ENCODE measurements at places on chromosomes 11 and 22. TPM values are rescaled to one million over a fixed set of nuclear protein-coding genes. Genes with fewer than 3 reads are reported as not detected.

GRCh38 chr11:134686460-134687061 lies 274.5 kb upstream of the B3GAT1 start:
- no peak for DNase-seq

Gene TSSK2
- total RNA-seq: not detected

DNA sequence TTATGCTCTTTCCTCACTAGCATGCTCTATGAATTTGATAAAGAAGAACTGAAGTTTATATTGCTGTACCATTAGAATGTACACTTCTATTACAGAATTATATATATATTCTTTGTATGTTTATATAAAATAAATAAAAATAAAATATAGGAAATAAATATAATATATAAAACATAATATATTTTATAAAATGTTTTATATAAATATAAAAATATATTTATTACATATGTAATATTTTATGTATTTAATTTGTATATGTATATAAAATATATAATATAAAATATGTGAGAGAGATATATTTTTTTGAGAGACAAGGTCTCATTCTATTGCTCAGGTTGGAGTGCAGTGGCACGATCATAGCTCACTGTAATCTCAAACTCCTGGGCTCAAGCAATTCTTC lies 18.3 kb upstream of the RTCB start:
- no peak for DNase-seq

Gene OR5A1
- not detected for total RNA-seq

DNA sequence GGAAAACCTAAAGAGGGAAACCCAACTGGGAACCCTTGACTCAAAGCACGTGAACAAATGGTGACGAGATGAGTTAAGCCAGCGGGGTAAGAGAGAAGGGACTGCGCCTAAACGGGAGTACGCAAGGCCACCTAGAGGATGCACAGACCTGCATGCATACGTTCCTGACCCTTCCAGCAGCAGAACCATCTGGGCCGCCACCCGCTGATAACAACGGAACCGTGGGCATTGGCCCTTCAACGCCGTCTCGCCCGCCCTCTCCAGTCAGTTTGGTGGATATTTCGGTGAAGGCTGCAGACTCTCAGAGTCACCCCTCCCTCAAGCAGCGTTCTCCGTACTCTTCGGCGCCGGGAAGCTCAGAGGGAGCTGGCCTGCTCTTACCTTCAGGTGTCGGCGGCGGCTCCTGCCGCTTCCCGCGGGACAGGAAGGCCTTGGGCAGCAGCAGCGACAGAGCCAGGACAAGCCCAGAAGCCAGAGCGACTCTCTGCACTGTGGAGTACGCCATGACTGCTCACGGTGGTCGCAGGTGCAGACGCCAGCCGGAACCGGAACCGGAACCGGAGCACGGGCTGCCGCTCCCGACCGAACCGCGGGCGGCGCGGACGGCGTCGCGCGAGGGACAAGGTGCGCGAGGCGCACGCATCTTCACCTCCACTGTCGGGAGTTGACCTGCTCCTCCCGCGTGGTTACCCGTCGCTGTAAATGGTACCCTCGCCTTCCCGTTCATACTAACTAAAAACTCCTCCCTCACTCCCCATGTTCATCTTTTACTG lies at the start of gene RIC3:
TSS of gene RIC3 (minus strand) at position 541 of the 773 bp plus-strand sequence. CDS start at position 505, 36 bp downstream.
- no peak for DNase-seq

DNA sequence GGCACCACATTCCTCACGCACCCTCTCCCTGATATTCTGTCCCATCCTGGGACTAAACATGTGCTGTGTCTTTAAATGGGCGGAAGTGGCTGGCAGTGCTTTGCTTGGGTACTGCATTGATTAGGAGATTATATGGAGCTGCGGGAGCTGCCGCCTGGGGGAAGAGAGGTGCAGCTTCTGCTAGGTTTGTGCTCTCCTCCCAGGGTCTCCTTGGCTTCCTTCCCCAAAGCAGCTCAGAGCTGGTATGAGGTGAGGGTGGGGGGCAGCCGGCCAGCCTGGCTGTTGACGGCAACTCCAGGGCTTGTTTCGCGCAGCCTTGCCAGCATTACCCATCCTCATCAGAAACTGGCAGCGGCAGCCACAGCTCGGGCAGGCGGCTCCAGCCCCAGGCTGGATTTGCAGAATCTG lies 95.4 kb downstream of the GRAMD1B start:
- DNase-seq: no peak

DNA sequence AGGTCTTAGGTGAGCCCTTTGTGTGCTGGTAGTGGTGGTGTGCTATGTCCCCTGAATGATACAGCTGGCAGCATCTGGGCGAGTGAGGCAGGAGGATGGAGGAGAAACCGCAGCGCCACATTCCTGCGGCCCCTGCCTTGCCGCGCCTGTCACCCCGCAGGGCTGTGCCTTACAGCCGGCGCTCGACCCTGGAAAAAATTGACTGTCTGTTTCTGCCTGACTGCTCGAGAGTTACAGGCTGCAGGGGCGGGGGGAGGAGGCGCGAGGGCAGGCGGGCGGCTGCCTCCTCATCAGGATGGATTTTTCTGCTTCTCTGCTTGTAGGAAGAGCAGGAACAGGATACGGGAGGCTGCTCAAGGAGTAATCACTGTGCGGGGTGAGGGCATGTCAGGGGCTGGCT lies 443.4 kb downstream of the MIAT start:
- DNase-seq: peak; percentile 57

Gene LPXN
- total RNA-seq: 3.5 TPM

Gene TSGA10IP
- not detected for total RNA-seq

DNA sequence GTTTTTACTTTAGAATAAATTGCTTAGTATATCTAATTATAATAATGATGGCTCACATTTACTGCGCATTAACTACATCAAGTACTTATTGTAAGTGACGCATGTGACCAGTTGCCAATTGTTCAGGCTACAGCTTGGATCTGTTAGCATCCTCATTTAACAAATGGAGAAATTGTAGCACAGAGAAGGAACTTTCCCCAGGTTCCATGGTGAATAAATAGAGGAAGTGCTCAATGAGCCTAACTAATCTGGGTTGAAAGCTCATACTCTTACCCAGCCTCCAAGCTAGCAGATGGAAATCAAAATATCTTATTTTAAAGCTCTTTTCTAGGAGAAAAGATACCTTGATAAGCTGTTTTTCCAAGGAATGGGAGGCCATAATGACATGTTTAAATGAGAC lies 19.8 kb downstream of the MMP27 start:
- DNase-seq: no peak
